ENCODE measurements at places on chromosomes 2 and 18.

- DNase-seq = peak; percentile 61
Measured at GRCh38 chr2:181203412-181203811, 223.0 kb downstream of the UBE2E3 start.

DNA sequence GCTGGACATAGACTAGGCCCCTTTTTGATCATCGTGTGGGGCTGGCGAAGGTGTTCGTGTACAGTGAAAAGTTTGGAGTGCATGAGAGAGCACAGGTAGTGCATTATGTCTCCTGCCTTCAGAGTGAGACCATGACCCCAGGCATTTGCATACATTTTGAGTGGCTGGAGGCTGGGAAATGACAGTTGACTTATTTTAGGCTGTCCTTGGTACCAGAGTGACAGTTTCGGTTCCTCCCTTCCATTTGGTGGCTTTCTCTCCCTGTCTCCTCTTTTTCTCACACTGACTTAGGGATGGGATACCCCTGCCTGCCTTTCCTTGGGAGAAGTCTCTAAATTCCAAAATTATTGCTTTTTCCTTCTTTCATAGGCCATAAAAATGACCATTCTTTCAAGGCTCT, 20.1 kb downstream of the SERPINB12 start:
- DNase-seq = no peak

GRCh38 chr2:175793648-175794047, 208.4 kb downstream of the LNPK start:
- no peak for DNase-seq

DNA sequence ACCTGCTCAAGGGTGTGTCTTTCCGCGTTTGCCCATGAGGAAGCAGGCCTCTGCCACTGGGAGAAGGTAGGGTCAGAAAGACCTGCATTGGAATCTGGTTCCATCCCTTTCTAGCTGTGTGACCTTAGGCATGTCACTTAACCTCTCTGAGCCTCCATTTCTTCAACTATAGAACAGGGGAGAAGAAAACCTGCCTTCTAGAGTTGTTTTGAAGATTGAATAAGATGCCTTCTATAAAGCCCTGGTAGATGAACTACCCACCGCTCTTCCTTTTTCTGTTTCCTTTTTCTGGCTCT, 507 bp downstream of the NAT8 start:
- no peak for DNase-seq

GRCh38 chr2:217944923-217945322, 57.9 kb downstream of the TNS1 start:
- DNase-seq = no peak

- DNase-seq = peak; percentile 95
Measured at GRCh38 chr2:237178396-237178795, 92.7 kb downstream of the COPS8 start.

- no peak for DNase-seq
Measured at GRCh38 chr2:231931481-231931915, 5.3 kb upstream of the NPPC start.

DNA sequence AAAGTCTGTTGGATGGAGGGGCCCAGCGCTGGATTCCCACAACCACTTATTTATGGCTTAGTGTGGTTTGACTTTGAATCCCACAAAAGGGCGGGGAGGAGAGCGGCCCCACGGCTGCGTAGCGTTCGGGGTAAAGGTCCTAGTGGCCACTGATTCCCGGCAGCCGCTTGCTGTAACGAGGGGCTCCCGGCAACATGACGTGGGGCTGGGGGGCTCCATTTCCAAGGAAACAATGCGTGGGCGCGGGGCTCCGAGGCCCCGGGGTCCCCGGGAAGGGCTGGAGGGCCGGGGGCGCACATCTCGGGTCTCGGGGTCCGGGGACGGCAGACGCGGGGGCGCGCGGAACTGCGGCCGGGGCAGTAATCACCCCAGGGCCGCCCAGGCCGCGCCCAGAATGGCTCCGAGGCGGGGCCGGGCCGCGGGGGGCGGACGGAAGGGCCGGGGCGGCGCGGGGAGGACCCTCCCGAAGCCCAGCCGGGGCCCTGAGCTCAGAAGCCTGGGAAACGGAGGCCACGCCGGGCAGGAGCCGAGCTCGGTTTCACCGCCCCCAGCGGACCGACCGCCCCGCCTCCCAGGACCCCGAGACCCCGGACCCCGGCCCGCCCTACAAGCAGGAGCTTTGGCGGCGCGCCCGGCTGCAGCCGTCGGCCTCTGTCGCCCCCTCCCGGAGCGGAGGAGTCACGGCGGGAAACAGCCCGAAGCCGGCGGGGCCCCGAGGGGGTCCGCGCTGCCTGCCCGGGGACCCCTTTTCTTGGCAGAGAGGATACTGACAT, 11.9 kb upstream of the MLPH start:
- no peak for DNase-seq

DNA sequence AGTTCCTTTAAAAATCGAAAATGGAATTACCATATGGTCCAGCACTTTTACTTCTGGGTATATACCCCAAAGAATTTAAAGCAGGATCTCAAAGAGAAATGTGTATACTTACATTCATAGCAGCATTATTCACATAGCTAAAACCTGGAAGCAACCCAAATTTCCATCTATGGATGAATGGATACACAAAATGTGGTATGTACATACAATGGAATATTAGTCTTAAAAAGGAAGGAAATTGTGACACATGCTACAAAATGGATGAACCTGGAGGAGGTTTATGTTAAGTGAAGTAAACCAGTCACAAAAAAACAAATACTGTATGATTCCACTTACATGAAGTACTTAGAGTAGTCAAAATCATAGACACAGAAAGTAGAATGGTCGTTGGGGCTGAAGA, 147.9 kb upstream of the LTBP1 start:
- no peak for DNase-seq

GRCh38 chr2:200321780-200322534, 15.5 kb downstream of the SPATS2L start:
- DNase-seq = no peak
